ENCODE measurements at places on chromosomes 13 and 19. TPM values are rescaled to one million over a fixed set of nuclear protein-coding genes. Genes with fewer than 3 reads are reported as not detected.

GRCh38 chr13:102700088-102701031, 5.5 kb upstream of the METTL21C start:
- DNase-seq: no peak

IFNL1 gene
- not detected for total RNA-seq

DNA sequence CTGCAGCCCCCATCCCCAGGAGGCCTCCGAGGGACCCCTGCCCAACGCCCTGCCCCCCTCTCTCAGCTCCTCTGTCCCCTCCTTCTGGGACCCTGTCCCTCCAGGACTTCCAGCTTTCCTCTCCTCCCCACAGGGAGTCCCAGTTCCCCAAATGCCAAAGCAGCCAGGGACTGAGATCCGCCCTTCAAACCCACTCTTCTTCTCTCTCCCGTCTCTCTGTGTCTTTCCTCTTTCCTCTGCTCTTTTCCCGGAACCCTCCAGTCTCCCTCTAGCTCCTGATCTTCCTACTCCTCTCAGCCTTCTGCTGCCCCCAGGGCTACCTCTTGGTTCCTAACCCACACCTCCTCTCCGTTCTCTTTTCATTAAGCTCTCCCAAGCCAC, 377 bp downstream of the CA11 start:
- DNase-seq: peak; percentile 62

DNA sequence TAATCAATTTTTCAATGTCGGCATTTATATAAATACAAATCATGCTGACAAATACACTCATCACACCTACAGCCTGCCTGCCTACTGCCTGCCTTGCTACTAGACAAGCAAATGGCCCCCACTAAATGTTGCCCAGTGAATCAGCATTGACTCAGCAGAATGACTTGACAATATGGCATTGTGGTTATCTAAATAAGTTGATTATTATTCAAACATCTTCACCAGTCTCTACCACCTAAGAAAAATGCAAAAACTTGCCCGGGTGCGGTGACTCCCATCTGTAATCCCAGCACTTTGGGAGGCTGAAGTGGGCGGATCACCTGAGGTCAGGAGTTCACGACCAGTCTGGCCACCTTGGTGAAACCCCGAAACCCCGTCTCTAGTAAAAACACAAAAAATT, 296.1 kb downstream of the PCDH9 start:
- DNase-seq: no peak

DNA sequence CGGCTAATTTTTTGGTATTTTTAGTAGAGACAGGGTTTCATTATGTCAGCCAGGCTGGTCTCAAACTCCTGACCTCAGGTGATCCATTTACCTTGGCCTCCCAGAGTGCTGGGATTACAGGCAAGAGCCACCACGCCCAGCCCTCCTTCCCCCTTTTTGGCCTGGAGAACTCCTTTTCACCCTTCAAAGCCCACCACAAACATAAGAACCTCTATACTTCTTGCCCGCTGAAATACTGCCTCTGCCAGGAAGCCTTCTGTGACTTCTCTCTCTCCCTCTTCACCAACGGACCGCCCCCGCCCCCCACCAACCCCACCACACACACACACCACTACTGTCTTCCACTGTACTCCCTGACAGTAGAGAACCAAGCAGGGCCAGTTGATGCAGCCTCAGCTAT, 2.5 kb downstream of the ZNF428 start:
- DNase-seq: no peak

- DNase-seq: no peak
These were observed 5.4 kb downstream of the CCDC61 start for GRCh38 chr19:46000491-46001246.

DNA sequence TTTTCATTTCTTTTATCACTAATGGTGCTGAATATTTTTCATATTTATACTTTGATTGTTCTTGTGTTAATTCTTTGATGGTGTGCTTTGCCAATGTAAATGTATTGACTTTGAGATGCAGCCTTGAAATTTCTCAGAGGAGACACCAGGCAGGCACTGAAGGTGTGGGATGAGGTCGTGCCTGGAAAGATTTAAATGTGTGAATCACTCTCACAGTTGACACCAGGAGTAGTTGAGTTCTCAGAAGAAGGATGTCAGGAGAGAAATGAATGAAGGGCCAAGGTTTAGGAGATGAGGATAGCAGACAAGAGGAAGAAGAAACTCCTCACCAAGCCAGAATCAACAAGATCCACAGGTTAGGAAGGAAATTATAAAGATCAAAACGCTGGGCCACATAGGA, 10.1 kb upstream of the KL start:
- DNase-seq: no peak

SIPA1L3 gene
- total RNA-seq: 17.8 TPM

SCAF1 gene
- total RNA-seq: 16.3 TPM

- no peak for DNase-seq
These were observed 11.4 kb downstream of the GPR180 start for GRCh38 chr13:94613051-94613450.

DNA sequence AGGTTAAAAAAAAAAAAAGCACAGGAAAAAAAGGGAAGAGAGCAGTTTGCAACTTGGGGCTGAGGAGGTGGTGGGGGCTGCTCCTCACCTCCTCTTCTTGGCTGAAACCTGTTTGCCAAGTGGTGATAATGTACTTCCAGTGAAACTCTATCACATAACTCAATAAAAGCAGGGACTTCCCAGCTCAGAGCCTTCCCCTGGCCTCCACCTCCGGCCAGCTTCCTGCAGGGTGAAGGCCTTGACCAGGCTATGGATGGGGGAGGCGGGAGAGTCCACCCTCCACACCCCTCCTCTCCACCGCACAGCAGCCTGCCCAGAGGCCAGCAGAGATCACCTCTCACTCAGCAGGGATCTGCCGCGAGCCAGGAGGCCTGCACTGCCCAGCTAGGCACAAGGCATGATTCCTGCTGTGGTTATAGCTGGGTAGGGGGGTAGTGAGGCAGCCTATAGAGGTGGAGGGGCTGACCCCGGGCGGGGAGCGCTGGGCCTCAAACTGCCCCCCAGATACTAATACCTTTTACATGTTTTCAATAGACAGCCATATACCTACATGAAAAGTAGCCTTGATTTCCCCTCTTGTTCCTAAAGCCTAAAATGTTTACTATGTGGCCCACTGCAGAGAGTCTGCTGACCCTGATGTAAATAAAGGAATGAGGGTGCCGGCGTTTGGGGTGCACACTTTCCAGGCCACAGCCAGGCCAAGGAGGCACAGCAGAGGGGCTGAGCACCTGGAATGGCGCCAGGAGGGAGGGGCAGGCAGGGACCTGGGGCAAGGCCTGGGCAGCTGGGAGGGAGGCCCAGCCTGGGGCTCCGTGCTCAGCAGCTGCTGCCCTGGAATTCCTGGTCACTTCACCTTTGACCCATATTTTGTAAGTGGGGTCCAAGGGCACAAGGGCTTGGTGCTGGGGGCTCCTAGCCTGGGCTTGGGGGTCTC, 10.3 kb downstream of the ZNF787 start:
- DNase-seq: peak; percentile 80

GRCh38 chr13:52837850-52838249, 10.6 kb downstream of the PCDH8 start:
- DNase-seq: no peak

CEACAM16 gene
- total RNA-seq: 0.73 TPM

DNA sequence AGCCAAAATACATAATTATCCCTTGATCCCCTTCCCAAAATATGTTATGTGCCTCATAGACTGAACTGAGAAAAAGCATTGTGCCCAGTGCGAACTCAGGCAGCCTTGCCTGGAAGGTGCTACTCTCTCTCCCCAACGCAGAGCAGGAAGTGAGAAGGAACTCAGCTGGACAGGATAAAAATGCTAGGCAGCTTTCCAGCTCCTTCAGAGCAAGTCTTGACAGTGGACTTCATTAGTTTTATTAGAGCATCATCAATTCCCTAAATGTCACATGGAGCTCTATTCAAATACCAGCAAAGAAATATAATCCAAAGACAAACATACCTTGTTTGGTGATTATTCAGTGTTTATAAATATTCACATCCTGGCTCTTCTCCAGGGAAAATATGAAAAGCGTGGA, 202.4 kb downstream of the RFC3 start:
- DNase-seq: no peak

DNA sequence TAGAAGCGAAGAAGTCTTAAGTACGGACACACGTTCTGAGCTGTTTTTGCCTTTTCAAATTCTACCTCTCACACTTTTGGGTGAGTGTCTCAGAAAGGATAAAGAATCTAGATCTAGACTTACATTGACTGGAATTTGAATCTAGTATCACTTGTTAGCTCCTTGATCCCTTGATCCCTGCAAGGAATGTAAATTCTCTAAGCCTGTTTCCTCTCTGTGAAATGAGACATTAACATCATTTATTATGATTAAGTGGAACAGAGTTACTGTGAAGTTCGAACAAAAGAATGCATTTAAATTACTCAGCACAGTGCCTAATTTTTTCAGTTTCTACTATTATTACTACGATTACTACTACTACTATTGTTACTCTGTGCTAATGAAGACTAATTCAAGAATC, 86.6 kb upstream of the POSTN start:
- no peak for DNase-seq

DNA sequence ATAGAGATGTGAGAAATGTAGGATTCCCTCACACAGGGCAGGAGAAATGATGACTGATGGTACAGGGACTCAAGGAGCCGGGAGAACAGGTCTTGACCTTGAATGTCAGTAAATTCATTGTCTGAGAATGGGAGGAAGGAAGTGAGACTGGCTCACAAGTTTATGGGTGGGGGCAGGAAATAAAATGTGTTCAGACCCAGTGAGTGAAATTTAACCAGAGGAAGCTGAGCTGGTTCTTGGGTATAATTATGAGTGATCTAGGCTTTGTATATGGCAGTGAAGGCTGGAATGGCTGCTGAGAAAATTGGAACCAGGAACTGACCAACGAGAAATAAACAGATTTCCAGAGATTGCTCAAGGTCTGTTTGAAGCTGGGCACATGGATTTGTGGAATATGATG, 6.3 kb upstream of the IGSF23 start:
- DNase-seq: no peak

ZNF132 gene
- total RNA-seq: not detected

- peak; percentile 57 for DNase-seq
These were observed 27.7 kb upstream of the FAM216B start for GRCh38 chr13:42753697-42754096.

SOX21 gene
- total RNA-seq: not detected

- DNase-seq: no peak
These were observed 15.5 kb upstream of the ZNF414 start for GRCh38 chr19:8529369-8530006.

DNA sequence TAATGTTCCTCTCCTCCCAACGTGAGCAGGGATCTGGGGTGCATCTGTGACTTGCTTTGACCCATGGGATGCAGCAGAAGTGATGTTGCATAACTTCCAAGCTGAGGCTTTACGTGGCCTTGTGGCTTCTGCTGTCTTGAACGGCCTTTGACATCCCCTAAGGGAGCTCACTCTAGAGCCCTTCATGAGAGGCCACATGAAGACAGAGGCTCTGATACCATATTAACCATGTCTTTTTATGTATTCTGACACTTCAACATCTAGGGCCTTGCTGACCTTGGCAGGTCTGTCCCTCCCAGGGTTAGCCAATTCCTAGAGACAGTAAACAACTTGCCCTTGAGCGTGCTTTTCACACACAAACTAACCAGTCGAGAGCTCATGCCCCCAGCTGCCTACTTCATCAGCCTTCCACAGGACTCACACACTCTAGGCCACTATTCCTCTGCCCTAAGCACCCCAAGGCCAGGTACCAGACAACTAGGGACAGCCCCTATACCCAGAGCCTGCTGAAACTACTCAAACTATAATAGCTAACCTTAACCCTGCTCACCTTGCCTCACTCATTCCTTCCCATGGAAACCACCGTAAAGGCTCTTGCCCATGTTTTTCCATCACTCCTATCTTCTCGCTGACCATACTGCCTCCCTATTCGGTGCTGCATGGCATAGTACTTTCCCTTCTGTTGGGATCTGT, 45.4 kb downstream of the CCDC70 start:
- DNase-seq: no peak

B3GNT8 gene
- total RNA-seq: 10.6 TPM

DNA sequence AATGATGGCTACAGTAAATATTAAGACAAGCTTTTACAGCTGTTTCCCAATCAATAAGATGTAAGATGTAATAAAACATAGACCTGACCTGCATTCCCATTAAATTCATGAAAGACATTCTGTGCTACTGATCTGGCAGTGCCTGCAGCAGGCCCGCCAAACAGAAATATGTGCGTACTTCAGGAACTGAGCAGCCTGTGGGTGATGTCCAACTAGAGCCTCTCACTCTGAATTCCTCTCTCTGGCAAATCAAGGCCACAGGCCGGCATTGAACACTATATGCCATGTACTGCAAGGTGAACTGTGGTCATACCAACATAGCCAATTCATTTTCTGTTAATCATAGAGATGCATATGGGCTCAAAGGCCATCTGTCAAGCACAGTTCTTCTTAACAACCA, 17.8 kb downstream of the SHISA2 start:
- no peak for DNase-seq

- no peak for DNase-seq
These were observed 1210.0 kb downstream of the SLITRK1 start for GRCh38 chr13:82672248-82672647.

ZNF628 gene
- 2.9 TPM for total RNA-seq

DNA sequence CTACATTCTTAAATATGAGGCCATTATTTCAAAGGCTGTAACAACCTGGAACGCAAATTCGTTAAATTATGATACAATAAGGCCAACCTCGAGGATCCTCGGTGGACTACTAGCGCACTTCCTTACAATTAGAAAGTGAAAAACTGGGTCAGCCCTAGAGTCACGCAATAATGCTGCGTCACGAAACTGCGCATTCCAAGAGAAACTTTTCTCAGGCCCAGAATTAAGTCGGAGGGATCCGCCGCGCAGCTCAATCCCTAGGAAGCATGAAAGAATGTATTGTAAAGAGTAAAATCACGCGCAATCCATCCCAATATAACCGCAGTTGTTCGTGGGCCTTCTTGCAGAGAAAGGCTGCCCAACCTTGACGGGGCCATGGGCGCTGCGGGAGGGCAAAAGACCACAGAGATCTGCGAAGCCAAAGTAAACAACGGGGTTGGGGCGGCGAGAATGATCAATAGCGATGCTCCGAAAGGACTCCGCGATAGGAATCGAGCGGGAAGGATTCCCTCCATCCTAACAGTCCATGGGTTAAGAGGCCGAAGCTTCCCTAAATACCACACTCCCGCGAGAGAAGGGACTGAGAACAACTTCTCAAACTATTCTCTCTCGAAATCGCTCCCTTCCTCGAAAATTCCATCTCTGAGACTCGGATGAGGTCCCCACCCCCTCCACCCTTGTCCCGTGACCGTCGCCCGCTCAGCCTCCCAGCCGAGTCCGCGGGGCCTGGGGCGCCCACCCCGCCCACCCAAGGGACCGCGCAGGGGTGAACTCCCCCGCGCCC, 564 bp downstream of the SPART start:
- peak; percentile 73 for DNase-seq

- DNase-seq: no peak
These were observed 13.9 kb downstream of the COL4A1 start for GRCh38 chr13:110293037-110293436.

TEX29 gene
- total RNA-seq: not detected

GRCh38 chr13:52864941-52865340, 16.5 kb upstream of the PCDH8 start:
- DNase-seq: no peak

- peak; percentile 89 for DNase-seq
These were observed at the start of gene ZNF283 for GRCh38 chr19:43826787-43827754. Gene ZNF283 (plus strand): TSS chr19:43827321. CDS start chr19:43833505, 6,184 bp downstream.

DNA sequence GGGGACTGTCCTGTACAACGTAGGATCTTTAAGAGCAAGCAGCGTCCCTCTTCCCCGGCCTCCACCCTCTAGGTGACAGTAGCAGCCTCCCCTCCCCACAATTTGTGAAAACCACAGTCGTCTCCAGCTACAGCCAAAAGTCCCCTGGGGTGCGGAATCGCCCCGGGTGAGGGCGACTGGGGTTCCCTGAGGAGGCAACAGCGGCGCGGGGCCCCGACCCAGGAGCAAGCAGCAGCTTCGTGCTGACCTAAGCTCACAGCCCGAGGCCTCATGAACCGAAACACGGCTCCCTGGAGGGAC, 322 bp downstream of the ZNF558 start:
- no peak for DNase-seq
